ENCODE measurements at places on chromosomes 7 and 10.
A peak's percentile ranks its signal among the peaks of the same experiment; 100 is the strongest.

DNA sequence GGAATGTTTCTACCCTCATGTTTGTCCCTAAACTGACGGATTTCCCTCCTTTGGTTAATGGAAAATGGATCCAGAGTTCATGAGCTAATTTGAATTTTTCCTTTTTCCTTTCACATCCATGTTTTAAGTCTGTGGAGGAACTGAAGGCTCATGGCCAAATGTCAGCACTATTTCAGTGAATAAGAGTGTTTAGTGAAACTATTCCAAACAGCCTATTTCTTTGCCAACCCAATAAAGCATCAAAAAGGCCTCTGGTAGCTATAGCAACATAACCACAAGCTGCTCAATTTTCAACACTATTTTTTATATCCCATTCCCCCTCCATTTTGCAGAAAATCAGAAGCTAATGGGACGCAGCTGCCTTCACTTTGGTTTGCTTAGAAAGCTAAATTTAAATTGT is 1454.1 kb downstream of the GATA3 start:
- no peak for DNase-seq

DNA sequence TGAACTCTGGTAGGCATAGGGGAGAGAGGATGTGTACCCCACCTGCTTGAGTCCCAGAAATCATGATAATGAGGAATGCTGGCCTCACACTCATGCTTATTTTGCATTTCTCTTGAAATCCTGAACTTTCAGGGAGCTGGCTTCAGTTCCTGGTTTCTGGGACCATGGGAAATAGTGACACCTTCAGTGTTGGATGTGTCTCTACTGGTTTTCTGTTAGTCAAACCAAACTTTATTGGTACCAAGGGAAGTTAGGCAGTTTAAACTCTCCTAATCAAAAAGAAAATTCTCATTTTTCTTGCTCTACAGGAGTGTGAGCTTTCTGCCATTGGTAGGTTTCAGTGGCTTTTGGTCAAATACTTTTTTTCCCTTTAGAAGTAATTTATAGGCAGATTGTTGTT is 11.8 kb upstream of the PCGF5 start:
- DNase-seq: no peak

- DNase-seq: no peak
Observed at GRCh38 chr7:122056977-122057376, 87.1 kb downstream of the AASS start.

DNA sequence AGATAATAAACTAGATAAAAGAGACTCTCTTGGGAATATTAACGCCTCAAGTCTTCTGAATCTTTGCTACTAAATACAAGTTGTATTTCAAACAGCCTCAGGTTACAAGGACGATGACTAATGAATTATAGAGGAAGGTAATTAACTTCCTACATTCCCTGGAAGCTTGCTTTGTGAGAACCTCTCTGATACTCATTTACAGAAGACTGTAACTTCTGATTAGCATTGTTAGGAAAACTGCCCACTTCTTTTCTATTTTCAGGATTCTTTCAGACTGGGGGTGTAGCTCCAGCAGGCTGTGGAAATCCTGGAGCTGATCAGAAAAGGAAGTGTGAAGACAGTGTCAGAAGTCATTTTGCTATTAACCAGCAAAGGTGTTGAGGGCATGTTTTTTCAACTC is 316.7 kb upstream of the NPSR1 start:
- DNase-seq: no peak

DNA sequence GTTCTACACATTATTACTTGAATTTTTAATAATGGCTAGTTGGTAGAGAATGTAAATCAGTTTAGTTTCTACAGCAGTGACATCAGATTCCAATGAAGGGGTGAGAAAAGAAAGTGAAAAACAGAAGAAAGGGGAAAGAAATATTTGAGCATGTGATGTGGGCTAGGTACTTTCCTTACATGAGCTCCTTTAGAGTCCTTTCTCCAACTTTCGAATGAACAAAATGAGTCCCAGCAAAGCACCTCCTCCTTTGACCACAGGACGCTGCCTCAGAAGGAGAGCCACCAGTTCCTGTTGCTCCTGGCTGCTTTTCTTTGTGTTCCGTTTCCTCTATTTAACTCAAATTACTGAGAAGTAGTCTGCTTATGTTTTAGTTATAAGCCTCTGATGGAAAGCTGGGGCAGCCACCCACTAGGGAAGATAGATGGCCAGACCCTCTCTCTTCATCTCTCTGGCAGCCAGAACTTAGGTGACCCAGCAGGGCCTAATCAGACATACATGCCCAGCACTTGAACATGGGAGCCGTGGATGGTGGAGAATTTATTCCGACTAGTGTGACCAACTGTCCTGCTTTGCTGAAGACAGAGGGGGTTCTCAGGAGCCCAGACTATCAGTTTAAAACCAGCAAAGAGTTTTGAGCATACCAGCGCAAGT is 82.4 kb upstream of the NME8 start:
- DNase-seq: no peak

DNA sequence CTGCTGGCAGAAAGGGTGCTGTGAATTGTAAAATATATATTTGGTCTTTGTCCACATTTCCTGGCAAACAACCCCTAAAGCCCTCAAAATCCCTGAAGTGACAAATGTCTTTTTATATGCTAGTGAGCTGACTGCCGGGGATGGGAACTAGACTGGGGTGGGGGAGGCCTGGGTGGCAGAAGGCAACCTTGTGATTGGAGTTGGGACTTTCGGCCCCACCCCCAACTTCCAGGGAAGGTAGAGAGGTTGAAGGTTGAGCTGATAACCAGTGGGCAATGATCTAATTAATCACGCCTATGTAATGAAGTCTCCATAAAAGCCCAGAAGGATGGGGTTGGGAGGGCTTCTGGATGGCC is 2.7 kb downstream of the EPHA1 start:
- no peak for DNase-seq

DNA sequence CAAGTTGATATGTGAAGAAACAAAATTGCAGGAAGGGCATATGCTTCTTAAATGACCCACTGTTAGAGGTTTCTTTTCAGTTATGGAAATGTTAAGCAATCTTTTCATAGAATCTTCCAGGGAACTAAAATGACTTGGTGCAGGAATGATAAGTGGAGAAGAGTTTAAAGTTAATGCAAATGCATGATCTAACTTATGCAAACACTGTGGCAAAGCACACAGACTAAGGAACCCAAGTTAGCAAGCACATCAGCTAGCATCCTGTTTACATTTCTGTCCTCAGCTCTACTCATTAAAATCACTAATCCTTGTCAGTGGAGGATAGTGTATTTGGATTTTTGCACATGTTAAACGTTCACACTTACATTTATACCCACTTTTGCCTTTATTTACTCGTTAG is 9.3 kb downstream of the CLCN1 start:
- DNase-seq: no peak

GRCh38 chr10:101495324-101495925 is 92.6 kb downstream of the POLL start:
- DNase-seq: peak; percentile 47

- DNase-seq: no peak
Observed at GRCh38 chr7:5489991-5490536, 66.4 kb upstream of the TNRC18 start.

GRCh38 chr7:16936626-16937422 is 55.0 kb upstream of the AGR3 start:
- no peak for DNase-seq

DNA sequence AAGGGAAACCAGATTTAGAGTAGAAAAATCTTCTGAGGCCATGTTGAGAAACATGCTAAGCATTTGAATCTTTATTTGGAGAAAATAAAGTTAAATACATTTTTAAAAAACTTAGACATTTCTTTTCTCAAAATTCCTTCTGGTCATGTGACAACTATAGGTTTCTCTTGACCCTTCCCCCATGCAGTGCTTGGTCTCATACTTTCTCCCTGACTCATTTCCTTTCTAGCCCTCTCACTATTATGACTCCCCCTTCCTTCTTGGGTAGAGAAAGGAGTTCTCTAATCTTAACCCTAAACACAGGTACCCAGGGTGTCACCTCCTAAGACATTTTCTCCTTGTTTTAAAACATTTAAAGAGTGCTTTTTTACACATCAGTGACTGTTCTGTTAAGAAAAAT is 179.5 kb upstream of the TMEM106B start:
- no peak for DNase-seq

DNA sequence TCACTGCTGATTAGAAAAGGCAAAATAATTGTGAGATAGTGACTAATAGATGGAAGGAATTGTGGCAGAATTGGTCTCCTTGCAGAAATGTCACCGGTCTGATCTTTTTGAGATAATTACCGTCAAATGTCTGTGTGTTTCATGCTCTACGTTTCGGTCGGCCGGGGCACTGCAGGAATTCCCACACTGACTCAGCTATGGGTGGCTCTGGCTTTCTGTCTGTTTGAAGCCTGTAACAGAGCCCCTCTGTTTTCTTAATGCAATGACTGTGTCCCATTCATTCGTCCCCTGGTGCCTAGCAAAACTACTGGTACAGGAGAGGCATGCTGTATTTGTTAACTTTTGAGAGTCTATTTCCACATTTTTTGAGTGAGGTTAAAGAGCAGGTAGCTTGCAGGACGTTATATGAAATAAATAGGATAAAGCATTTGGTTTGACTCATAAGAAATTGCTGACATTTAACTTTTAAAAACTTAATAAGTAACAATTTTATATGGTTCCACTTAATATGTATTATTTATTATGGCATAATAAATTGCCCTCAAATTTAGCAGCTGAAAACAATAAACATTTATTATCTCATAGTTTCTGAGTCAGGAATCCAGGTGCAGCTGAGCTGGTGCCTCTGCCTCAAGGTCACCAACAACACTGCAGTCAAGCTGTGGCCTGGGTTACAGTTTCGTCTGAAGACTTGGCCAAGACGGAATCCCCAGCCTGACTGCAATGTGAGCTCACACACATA is 53.3 kb upstream of the CTBP2 start:
- DNase-seq: no peak

DNA sequence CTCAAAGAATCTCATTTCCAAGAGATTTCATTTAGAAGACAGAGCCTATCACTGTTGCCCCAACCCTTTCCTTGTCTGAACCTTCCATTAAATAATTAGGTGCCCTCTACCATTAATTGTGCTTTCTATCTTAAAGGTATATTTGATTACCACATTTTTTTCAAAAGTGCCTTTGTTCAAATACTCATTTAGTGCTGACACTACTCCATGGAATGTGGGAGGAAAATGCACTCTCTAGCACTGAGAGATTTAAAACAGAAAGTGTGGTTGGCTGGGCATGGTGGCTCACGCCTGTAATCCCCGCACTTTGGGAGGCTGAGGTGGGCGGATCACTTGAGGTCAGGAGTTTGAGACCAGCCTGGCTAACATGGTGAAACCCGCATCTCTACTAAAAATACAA is 119.8 kb downstream of the CACNA2D1 start:
- DNase-seq: no peak

GRCh38 chr7:69510114-69510513 is 88.2 kb upstream of the AUTS2 start:
- DNase-seq: no peak

GRCh38 chr7:55533729-55534080 is 38.6 kb downstream of the VOPP1 start:
- no peak for DNase-seq

DNA sequence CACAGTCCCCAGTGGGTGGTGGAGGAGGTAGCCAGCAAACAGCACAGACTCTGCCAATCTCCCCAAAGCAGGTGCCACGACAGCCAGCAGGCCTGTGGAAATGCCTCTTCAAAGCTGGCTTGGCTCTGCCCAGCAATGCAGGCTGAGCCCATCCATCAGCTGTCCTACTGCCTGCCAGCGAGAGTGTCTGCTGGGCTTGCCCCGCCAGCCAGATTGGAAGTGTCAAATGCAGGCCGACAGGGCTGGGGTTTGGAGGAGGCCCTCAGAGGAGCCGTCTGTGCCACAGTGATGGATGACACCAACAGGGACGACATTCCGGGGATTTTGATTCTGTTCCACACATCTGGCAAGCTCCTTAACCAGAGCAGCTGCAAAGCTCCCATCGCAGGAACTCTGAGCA is 16.7 kb downstream of the HABP2 start:
- DNase-seq: no peak

GRCh38 chr10:30027057-30028005 is 32.1 kb downstream of the JCAD start:
- DNase-seq: peak; percentile 6

DNA sequence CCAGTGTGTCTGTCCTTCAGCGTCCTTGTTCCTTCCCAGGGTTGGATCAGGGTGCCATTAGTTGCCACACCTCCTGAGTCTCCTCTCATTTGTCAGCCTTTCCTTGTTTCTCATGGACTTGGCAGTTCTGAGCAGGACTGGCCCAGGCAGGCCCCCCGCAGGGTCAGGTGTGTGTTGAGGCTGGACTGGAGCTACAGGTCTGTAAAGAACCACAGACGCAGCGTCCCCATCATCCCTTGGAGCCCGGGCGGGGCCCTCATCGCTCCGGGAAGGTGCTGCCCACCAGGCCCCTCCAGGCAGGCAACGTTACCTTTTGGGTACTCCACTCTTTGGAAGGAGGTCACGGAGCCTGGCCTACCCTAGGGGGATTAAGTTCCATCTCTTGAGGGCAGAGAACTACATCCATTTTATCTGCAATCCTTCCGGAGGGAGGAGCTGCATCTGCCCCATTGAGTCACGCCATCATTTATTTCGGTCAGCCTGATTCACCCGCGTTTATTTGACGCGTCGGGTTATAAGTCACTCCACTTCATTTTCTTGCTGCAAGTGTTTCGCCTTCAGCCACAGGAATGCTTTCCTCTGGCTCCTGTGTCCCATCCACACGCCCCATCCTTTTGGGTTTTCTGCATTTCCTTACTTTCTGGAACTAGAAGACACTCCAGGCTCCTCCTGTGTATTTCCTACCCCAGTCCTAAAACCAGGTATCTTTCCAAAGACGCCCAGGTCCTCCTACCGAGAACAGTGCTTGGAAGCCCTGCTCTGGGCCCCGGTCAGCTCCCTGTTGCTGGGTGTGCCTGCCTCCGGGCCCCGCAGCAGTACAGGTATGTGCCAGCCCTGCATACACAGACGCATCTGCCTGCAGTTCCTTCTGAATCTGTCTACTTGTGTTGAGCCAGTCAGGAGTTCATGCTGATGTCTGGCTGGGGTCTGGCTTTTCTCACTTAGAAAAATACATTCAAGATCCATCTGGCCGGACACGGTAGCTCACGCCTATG is 141.9 kb downstream of the MAD1L1 start:
- DNase-seq: no peak

- no peak for DNase-seq
Observed at GRCh38 chr7:39088730-39089593, 111.3 kb downstream of the POU6F2 start.

- peak; percentile 31 for DNase-seq
Observed at GRCh38 chr7:74173074-74173473, 1.1 kb upstream of the EIF4H start.
